ENCODE measurements at places on chromosomes 5 and 9. TPM values are rescaled to one million over a fixed set of nuclear protein-coding genes. Genes with fewer than 3 reads are reported as not detected.

DNA sequence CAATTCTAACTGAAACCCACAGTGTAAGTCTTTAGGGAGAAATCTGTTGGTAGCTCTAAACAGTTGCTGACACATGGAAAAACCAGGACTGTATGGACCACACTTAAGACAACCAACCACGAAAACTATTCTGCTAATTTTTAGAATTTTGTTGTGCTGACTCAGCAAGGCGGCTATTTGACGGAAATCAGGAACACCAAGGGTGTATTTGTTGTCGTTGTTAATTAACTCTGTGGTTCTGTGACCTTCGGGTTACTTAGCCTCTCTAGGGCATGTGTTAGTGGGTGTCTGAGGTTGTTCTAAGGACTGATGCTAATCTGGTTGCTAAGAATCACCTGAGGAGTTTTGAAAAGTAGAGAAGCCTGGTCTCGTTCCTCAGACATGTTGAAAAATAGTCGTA lies 79.2 kb downstream of the ATP10B start:
- DNase-seq = no peak

DNA sequence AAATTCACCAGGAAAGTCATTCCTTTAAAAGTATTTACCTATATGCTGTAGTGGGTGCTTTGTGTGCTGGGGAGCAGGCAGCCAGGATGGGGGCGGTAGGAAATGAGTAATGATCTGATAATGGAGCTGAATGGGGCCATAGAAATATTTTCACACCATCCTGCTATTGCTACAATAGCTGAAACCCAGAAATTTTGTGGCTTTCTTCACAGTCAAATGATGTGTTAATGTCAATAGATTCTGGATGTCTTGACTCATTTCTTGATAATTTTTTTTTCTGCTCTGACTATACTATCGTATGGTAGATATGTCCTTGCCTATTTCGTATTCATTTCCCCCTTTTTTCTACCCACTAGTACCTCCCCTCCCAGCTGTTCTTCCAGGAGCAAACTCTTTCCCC lies 59.5 kb downstream of the RORB start:
- DNase-seq = no peak

Gene C9orf50
- not detected for total RNA-seq

Gene MLANA
- total RNA-seq = not detected

DNA sequence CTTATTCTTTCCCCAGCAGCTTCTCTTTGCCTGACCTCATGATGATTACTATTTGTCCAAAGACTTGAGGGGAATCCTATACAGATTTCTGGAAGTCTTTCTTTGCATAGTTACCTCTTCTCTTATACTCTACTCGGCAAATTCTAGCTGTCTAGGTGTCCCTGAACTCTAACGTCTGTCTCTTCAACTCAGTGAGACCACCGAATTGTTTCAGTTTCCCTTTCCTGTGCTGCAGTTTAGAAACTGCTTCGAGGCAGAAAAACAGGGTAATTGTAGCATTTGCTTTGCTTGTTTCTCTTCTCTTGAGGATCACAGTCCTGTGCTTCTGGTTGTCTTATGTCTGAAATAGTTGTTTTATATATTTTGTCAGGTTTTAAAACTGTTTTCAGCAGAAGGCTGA lies 14.8 kb downstream of the LVRN start:
- no peak for DNase-seq

Gene IFNA13
- not detected for total RNA-seq

- no peak for DNase-seq
These were observed 100.4 kb downstream of the TRIM36 start for GRCh38 chr5:115069087-115069968.

Gene TMC1
- not detected for total RNA-seq

DNA sequence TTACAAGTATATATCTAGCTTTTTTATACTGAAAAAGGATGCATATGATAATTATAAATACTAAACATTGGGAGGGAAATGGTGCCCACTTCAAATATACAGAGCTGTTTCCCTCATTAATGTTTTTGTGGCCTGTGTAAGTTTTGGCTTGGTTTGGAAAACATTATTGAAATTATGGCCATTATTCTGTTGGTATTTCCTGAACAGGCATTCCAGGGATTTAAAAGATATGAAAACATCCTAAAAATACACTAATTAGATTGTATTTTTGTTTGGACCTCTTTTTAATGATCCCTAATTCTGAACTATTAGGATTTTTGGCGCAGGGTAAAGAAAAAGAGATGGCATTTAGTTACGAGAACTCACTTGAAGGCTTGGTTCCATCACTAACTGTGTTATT lies 50.9 kb downstream of the CLINT1 start:
- no peak for DNase-seq

DNA sequence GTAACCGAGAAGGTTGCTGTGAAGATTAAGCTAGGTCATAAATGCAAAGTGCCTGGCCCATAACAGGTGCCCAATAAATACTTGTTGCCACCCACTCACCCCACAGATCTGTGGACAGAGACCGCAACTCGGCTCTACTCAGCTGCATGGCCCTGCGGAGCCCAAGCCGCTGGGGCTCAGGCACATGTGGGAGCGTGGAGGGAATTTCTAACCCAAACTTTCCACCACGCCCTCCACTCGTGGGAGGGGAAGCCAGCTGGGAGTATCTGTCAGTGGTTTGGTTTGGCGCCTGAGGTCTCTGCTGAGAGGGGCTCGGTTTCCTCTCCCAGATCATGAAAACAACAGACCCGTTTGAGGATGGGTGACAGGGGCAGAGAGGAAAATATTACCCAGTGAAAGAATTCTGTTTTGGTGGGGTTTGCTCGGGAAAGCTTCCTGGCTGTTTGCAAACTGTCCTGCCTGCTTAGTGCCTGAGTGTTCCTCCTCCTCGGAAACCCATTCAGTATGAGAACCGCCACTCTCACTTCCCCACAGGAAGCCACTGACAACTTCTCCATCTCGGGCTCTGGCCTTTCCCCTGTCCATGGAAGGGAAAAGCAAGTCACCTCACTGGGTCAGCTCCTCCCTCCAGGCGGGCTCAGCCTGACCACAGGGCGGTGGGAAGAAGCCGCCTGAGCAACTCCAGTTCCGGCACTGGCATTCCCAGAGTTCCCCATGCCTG lies 60.1 kb downstream of the RGS3 start:
- DNase-seq = peak; percentile 41

Gene AMBP
- not detected for total RNA-seq

GRCh38 chr9:130903194-130904069 lies 6.8 kb upstream of the QRFP start:
- DNase-seq = no peak

Gene MATR3
- total RNA-seq = 168 TPM

DNA sequence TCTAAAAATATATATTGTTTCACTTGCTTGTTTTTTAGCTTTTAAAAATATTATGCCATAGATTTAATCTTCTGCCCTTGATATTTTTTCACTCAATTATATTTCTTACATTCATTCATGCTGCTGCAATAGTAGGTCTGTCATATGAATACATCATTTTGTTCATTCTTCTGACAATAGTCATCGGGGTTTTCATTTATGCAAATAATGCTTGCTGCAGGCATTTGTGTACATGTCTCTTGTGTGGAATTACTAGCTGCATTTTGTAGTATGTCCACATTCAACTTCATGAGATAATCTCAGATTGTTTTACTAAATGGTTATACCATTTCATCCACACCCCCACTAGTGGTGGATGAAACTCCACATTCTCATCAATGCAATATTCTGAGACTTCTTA lies 5.3 kb upstream of the PLPP1 start:
- DNase-seq = no peak

Gene EXD3
- 13.2 TPM for total RNA-seq

DNA sequence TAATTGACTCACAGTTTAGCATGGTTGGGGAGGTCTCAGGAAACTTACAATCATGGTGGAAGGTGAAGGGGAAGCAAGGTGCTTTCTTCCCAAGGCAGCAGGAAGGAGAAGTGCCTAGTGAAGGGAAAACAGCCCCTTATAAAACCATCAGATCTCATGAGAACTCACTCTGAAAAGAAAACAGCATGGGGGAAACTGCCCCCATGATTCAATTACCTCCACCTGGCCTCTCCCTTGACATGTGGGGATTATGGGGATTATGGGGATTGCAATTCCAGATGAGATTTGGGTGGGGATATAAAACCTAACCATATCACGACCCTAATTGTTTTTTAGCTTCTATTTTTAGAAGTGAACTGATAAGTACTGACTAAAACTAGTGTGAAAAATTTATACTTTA lies 1377.5 kb upstream of the DMAC1 start:
- DNase-seq = no peak

DNA sequence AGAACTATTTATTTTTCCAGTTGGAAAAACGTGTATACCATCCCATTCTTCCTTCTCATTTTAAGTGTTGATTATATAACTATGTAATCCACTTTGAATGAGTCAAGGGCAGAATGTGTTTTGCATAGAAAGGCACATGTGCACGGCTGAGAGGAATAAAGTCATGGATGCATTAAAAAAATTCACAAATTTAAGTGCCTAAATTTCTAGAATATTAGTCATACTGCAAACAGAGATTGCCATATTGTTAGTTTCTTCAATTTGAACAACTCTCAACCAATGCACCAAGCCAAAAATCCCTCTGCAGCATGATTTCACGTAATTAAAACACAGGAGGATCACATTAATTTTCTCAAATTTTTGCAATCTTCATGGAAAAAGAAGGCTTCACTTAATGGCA lies 166.3 kb downstream of the MPDZ start:
- DNase-seq = no peak

Gene UCK1
- 39.5 TPM for total RNA-seq

Measured in activated CD4-positive, alpha-beta T cell treated with anti-CD3 and anti-CD28 coated beads, Interleukin-2, amount 10 ng/mL, durations not matched to agents 7 days and 5 days (primary cell).